ENCODE measurements at places on chromosomes 7 and 10.

DNA sequence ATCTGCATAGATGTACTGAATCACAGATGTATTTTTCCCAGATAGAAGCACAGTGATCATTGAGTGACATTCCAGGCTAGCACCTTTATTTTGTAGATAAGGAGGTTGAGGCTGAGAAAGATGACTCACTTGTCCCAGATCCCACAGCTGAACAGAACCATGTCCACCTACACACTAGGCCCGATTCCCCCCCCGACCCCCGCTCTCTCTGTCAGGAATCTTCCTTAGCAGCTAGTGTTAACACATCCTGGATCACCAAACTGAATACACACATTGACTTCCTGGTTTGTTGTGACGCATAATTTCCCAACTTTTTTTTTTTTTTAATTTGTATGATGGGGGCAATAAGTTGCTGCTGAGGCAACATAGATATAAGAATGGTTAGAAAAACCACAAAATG is 5.2 kb downstream of the SFMBT2 start:
- H3K36me3 ChIP-seq: no peaks in the 10 kb centered on the region
- H3K27me3 ChIP-seq: no peaks in the 10 kb centered on the region
- H3K4me1 ChIP-seq: peaks cover 10% of the 10 kb centered on the region
- no peak overlapping the region for H3K4me3 ChIP-seq
- no peak overlapping the region for H3K27ac ChIP-seq
- no peak for DNase-seq

DNA sequence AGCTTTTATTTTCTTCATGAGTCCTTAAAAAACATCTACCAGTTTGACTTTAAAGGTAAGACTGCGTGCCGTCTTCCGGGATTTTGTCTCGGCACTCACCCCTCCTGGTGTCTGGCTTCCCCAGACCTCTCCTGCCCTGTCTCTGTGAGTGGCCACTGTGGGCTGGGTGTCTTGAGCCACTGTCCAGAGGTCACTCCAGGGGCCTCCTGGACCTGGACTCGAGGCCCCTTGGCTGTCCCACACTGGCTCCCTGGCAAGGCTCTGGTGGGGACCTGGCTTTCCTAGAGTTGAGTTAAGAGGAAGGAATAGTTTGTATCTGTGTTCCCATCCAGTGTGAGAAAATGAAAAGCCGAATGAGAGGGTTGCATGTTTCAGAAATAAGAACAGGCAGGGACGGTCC is 95.5 kb downstream of the NKX6-2 start:
- H3K4me3 ChIP-seq: no peak overlapping the region
- H3K27ac ChIP-seq: no peak overlapping the region
- peak; percentile 30 for DNase-seq

- peaks cover 9% of the 10 kb centered on the region for H3K36me3 ChIP-seq
- DNase-seq: no peak
- no peak overlapping the region for H3K27ac ChIP-seq
- no peaks in the 10 kb centered on the region for H3K4me1 ChIP-seq
- no peak overlapping the region for H3K4me3 ChIP-seq
- no peaks in the 10 kb centered on the region for H3K27me3 ChIP-seq
These were observed 28.8 kb downstream of the MIOS start for GRCh38 chr7:7595451-7595850.

DNA sequence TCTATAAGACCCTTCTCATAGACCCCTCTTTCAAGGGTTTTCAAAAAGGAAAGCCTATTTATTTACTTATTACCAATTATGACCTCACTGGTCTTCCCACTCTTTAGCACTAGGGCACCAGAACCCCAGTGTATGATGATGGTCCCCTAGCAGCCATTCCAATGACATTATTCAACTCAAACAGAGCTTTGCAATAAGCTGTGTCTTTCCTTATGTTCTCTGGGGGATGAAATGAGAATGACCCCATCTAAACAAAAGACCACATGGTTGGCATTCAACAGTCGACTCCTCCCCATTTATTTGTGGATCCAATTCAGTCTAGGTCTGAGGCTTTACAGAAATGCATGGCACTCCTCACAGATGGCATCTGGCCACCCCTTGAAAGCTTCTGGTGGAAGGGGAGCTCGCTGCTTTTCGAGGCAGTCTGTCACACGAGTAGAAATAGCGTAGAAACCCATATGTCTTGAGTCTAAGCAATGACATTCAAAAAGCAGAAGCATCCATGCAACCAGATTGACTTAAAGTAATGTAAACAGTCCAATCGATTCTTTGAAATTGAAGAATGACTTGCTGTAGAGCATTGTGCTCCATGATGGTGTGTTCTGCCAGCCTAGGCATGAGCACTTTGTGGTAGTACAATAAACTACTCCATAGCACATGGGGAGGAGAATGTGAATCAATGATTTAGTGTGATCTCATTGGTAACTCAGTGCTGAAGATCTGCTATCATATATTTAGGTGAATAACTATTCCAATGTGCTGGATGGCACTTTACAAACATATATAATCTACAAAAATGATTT is 29.8 kb downstream of the NRP1 start:
- H3K4me1 ChIP-seq: no peaks in the 10 kb centered on the region
- H3K4me3 ChIP-seq: no peak overlapping the region
- no peak for DNase-seq
- H3K27me3 ChIP-seq: no peaks in the 10 kb centered on the region
- no peak overlapping the region for H3K27ac ChIP-seq
- H3K36me3 ChIP-seq: no peaks in the 10 kb centered on the region

DNA sequence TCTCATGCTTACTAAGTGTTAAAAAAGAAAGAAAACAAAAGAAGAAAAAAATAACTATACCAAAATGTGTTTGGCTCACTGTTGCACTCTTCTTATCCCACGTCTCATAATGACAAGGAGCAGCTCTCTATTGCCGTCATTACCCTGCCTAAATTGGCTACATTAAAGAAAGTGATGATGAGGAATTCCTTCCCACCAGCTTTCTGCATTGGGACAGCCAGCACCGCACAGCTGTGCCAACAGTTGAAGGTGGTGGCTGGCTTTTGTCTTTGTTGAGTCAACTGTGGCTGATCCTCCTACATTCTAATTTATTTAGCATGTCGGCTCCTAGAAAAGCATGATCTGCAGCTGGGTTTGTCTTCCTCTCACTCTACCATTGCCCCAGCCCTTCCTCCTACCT is 751.8 kb downstream of the KCNMA1 start:
- no peak overlapping the region for H3K27ac ChIP-seq
- no peaks in the 10 kb centered on the region for H3K27me3 ChIP-seq
- peaks cover 11% of the 10 kb centered on the region for H3K36me3 ChIP-seq
- no peaks in the 10 kb centered on the region for H3K4me1 ChIP-seq
- H3K4me3 ChIP-seq: no peak overlapping the region
- DNase-seq: no peak

- DNase-seq: no peak
- H3K27me3 ChIP-seq: no peaks in the 10 kb centered on the region
- no peak overlapping the region for H3K4me3 ChIP-seq
- no peaks in the 10 kb centered on the region for H3K4me1 ChIP-seq
These were observed 291.3 kb downstream of the PTEN start for GRCh38 chr10:88154596-88155250.

DNA sequence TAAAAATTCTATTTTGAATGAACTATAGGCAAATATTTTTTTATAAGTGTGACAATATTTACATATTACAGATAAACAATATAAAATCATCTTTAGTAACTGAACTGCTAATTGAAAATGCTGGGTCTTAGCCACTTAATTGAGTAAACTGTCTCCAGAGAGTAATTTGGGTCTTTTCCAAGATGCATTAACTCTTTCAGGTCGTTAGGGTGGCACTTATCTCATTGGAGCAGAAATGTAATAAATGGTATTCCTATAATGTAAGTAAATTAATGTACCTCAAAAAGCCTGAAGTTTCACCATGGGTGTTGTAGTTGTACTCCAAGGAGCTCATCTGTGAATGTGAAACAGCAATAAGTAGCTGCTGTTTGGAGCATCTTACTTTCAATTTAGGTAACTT is 208.5 kb downstream of the EXOC4 start:
- no peak overlapping the region for H3K4me3 ChIP-seq
- no peak overlapping the region for H3K27ac ChIP-seq
- H3K27me3 ChIP-seq: no peaks in the 10 kb centered on the region

GRCh38 chr7:93092757-93093370 is 24.9 kb downstream of the SAMD9 start:
- no peak overlapping the region for H3K4me3 ChIP-seq
- no peak for DNase-seq
- H3K27ac ChIP-seq: no peak overlapping the region

DNA sequence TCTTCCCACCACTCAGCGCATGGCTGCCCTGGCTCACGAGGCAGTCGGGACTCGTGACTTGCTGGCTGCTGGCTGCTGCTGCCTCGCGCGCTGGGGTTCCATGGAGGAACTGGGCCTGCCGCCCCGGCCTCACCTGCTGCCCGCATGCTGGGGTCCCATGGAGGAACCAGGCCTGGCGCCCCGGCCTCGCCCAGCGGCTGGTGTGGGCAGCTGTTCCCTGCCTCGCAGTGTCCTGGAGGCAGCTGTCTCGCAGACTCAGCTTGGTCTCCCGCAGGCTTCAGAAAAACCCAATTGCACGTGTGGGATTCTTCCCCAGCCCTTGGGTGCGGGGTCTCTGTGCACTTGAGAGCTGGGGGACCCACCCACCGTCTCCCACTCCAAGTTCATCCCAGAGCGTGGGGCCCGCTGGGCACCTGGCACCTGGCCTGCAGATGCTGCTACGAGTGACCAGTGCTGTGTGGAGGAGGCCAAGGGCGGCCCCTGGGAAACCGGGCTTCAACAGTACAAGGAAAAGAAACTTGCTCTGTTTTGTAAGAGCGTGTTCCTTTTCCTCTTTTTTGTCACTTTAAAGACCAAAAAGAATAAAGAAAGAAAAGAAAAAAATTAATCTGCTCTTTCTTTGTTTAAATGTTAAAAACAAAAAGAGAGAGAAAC is 20.4 kb downstream of the PWWP2B start:
- no peak overlapping the region for H3K4me3 ChIP-seq
- no peak for DNase-seq
- peaks cover 13% of the 10 kb centered on the region for H3K4me1 ChIP-seq
- H3K27me3 ChIP-seq: no peaks in the 10 kb centered on the region

GRCh38 chr10:51083356-51083853 is 9.1 kb downstream of the PRKG1 start:
- H3K4me3 ChIP-seq: peak overlapping the region; percentile 52
- no peaks in the 10 kb centered on the region for H3K27me3 ChIP-seq
- DNase-seq: no peak
- H3K27ac ChIP-seq: peak overlapping the region; percentile 77

DNA sequence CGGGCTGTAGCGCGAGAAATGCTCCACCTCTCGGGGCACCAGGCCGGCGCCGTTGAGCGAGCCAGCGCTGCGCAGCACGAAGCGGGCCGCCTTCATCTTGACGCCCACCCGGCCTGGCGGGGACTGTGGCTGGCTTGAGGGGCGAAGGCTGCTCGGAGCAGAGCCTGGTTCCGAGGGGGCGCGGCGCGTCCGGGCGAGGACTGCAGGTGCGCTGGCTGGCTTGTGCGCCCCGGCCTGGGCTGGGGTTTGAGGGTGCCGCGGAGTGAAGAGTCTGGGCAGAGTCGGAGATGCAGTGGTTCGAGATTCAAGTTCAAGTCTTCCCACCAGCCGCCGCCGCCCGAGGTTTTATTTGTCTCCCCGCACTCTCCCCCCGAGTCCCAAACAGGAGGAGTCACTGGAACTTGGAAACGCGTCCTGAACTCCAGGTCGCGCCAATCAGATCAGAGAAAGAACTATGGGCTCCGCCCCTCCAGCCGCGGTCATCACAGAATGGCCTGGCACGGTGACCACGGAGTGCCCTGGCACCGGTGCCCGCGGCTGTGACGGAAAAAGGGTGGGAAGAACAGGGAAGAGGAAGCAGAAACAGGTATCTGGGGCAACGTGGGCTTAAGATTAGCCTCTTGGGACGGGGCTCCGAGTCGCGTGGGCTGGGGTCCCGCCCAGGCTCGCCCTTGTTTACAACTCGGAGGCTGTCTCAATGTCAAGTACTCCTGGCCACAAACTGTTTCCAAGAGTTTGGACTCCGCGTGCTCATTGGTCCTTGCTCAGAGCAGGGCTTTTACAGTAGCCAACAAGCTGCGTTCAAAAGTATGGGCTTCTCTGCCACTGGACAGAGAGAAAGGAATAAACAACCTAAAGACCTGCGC is at the start of gene PDK4:
TSS of gene PDK4 (minus strand) at position 319 of the 866 bp plus-strand sequence. CDS start at position 96, 223 bp downstream.
- peaks cover 13% of the 10 kb centered on the region for H3K4me1 ChIP-seq
- DNase-seq: peak; percentile 90
- peak within 1 kb of the TSS; percentile 97 for H3K27ac ChIP-seq
- no peaks in the 10 kb centered on the region for H3K27me3 ChIP-seq
- peak within 1 kb of the TSS; percentile 95 for H3K4me3 ChIP-seq

DNA sequence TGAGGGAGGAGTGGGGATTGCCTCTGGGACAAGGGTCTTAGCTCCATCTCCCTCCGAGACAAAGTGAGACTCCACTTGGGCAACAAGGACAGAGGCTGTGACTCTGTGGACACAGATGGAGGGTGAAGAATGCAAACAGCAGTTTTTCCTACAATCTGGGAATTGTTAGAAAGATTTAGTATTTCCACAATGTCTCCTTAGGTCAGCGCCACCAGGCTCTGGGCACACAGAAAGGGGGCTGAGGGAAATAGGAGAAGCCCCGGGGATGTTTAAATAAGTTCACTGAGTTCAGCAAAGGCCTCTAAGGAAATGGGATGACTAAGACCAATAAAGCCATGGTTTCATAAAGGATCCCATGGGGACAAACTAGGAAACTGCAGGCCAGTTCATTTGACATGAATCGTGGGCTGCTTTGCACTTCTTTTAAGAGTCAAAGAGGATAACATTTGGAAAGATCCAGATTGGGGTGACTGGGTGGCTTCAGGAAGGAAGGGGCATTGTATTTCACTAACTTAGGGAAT is 219.8 kb upstream of the GLI3 start:
- no peaks in the 10 kb centered on the region for H3K4me1 ChIP-seq
- H3K27ac ChIP-seq: no peak overlapping the region

DNA sequence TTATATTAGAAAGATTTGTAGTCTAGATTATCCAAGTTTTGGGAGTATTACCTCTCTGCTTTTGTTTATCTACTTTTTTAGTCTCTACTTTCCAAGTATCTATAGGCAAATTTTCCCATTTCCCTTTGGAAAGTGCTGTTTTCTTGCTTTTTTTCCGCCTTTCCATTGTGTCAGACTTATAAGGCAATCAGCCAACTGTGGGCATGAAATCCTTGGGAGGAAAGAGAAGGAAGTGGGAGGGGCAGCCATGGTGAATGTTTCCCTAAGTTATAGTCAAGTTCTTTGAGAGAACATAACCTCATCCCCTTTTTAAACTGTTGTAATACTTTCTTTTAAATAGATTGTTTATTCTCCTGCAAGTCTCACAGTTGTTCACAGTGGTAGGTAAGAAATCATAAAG is 52.6 kb downstream of the PTEN start:
- peaks cover 20% of the 10 kb centered on the region for H3K4me1 ChIP-seq
- H3K36me3 ChIP-seq: peaks cover 6% of the 10 kb centered on the region
- no peaks in the 10 kb centered on the region for H3K27me3 ChIP-seq
- no peak overlapping the region for H3K4me3 ChIP-seq
- DNase-seq: no peak
- peak overlapping the region; percentile 56 for H3K27ac ChIP-seq

All from ascending aorta (tissue), 2 donors.